NCI-H187 treated with DMSO at 0.1 percent for 48 hours (cell line): ENCODE measurements at places on chromosomes 6 and 20.

- DNase-seq = no peak
Measured at GRCh38 chr6:147805155-147805554, 296.7 kb downstream of the SAMD5 start.

DNA sequence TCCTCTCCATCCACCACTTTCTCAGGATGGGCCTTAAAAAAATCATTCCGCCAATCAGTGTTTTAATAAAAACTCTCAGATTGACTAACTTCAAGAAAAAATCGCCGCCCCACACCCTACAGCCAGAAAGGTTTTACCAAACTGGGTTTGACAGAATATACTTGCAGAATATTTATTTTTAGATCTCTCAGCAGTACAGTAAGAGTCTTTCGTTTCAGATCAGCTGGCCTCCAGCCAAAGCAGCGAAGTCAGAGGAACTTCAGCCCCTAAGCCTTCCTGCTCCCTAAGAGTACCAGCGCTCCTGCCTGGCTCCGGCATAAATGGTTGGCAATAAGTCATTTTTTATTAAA, 24.7 kb downstream of the TBC1D7 start:
- no peak for DNase-seq

DNA sequence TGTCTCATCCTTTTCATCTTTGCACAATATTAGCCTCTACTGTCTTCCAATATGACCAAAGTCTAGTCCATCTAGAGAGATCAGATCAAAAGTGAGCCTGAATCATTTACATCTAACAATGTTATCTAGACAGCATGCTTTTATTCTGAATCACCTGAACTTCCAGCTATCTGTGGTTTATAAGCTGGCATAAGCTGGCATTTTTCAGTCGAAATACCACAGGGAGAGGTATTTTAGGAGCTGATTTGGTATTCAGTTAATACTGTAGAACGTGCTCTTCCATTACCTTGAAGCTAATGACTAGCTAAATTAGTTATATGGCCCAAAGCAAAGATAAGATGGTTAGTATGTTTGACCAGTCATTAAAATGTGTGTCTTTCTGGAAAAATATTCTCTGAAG, 188.3 kb upstream of the AGPAT4 start:
- DNase-seq = no peak

DNA sequence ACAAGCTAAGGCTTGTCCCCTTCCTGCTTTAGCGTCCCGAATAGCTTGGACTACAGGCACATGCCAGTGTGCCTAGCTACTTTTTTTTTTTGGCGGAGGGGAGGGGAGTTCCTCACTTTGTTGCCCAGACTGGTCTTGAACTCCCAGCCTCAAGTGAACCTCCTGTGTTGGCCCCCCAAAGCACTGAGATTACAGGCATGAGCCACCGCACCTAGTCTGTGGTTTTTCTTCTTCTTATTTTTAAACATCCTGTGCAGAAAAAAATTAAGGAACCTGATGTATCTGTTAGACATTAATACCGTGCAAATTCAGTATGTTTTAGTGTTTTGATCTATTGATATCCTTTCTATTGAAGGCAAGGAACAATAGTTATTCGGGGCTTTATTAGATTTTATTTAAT, 25.7 kb downstream of the HIVEP1 start:
- DNase-seq = no peak

- DNase-seq = no peak
Measured at GRCh38 chr20:45998761-45999160, 9.9 kb upstream of the MMP9 start.
